Kidney glomerular epithelial cell (primary cell): ENCODE measurements at places on chromosomes 11 and 22.

GRCh38 chr11:83002053-83002452 lies 69.6 kb downstream of the RAB30 start:
- DNase-seq = no peak

- peak; percentile 11 for DNase-seq
These were observed 82.5 kb upstream of the SORL1-AS1 start for GRCh38 chr11:121535129-121535796.

DNA sequence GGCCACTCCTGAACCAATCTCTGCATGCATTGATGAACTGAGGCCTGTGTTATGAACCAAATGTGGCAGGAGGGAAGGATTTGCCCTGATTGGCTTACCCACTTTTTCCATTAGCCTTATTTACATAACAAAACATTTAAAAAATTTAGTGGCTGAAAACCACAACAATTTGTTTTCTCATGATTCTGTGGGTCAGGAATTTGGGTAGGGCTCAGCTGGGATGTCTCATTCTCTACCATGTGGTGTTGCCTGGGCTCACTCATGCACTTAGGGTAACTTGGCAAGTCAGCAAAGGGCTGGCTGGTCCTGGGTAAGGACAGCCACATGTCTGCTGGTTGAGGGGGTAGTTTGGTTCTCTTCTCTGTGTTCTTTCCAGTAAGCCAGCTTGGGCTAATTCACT lies 35.1 kb upstream of the CYP2R1 start:
- DNase-seq = peak; percentile 29

- no peak for DNase-seq
These were observed 101.7 kb downstream of the MORC2 start for GRCh38 chr22:30866811-30867271.
